ENCODE measurements at places on chromosomes 13 and 19. TPM values are rescaled to one million over a fixed set of nuclear protein-coding genes. Genes with fewer than 3 reads are reported as not detected.

KASH5 gene
- not detected for total RNA-seq

CADM4 gene
- total RNA-seq: 117 TPM

CEACAM18 gene
- total RNA-seq: not detected

FGF21 gene
- not detected for total RNA-seq

KLF2 gene
- 26.2 TPM for total RNA-seq

DNA sequence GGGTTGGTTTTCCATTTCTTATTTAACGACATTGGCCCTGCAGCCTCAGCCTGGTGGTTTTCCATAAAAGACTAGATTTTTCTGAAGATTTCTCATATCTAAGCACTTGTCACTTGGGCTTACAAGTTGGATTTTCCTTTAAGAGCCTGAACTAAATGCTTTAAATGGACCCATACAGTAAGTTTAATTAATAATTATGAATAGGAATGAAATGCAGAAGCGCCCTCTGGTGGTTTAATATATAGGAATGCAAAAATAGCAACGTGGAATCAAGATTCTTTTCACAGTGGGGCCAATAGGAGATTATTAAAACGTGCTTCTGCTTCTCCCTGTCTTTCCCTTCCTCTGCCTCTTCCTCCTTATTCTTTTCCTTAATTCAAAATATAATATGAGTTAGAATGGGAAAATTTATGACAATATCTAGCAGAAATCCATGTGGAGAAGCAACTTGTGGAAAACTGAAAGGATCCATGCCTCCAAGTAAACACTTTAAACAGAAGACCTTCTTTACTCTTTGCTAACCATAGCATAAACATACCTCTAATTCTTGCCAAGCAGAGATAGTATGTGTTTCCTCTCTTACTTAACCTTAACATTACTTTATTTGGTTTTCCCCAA is 324.0 kb downstream of the GPC5 start:
- no peak for DNase-seq

DNA sequence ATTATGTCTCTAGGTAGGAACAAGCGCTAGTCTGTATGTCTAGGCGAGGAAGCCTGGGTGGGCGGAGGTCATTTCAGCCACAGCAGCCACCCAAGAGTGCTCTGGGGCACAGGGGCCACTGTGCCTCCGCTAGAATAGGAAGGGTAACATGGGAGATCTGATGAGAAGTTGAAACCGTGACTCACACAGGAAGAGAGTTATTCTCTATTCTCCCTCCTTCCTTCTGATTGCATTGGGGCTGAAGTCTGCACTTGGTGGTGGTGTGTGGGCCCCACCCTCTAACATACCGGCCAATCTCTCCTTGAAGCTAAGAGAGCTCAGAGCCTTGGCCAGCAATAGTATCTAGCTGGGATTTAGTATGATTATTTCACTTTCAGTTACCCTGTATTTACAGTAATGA is 20.3 kb upstream of the GGACT start:
- DNase-seq: no peak

GRCh38 chr19:17846146-17846545 is 1.6 kb downstream of the JAK3 start:
- DNase-seq: no peak

DNA sequence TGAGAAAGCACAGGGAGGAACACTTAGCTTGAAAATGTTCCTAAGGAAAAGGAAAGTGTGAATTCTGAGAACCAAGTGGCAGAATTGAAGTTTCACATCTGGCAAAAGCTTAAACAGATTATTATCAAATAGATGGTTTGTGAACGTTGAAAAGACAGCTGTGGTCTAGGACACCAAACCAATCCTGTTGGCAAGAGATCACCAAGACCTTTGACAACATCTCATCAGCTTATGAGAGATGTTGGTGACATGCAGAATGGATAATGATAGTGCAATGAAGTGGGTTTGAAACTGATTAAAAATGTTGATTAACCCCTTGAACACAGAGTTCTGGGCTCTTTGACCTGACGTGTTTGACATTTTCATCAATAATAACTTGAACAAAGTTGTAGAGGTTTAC is 74.6 kb upstream of the GPR183 start:
- no peak for DNase-seq

DNA sequence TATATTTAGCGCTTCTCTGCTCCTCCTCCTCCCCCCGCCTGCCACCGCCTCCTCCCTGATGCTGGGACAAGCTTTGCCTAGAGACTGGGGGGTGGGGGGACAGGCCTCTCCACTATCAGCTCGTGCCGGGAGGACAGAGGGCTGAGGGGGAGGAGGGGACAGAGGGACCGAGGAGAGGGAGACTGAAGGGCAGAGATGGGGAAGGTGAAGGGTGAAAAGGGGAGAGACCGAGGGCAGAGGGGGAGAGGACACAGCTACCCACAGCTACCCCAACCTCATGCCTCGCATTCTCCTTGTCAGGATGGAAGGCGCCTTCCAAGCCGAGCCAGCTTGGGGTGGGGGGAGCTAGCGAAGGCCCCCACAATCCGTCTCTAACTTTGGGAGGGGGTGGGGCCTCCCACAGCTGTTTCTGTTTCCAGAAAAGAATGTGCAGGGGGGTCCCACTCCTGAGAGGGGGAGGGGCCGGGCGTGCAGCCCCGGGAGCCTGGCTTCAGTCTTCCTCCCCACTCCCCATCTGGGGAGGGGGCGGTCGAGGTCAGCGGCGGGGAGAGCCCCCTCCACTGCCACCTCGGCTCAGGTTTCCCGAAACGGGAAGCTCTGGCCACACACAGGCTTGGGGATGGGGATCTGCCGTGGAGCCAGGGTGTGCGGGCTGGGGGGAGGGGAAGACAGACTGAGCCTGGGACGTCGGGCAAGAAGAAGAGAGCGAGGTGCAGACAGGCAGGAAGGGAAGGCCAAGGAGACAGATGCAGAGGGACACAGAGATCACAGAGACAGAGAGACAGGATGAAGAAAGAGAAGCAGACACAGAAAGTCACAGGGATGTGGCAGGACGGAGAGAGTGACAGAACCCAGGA is 1.6 kb downstream of the DACT3 start:
- DNase-seq: peak; percentile 78

- DNase-seq: no peak
These were observed 137.3 kb upstream of the SERP2 start for GRCh38 chr13:44236370-44236769.

DNA sequence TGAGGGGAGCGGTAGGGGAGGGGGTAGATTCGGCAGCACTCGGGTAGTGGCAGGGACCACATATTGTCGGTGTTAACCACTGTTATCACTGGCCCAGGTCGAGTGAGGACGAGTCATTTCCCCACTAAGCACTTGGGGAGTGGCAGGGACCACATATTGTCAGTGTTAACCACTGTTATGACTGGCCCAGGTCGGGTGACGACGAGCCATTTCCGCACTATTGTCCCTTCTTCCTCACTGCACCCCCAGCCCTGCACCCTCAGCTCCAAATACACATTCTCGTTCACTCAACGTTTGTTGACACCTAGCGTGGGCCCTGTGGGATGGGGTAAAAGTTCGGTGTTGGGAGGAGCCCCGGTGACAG is 467 bp upstream of the CLN5 start:
- no peak for DNase-seq

DNA sequence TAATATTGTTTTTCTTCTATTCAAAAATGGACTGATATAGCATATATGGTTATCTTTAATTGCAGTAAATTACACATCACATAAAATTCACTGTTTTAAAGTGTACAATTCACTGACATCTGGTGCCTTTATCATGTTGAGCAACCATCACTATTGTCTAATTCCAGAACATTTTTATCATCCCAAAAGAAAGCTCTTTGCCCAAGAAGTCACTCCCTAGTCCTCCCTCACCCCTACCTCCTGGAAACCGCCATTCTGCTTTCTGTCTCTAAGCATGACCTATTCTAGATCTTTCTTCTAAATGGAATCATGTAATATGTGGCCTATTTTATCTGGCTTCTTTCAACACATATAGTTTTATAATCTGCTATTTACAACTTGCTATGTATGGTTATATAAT is 525.6 kb downstream of the DCT start:
- DNase-seq: no peak

DNA sequence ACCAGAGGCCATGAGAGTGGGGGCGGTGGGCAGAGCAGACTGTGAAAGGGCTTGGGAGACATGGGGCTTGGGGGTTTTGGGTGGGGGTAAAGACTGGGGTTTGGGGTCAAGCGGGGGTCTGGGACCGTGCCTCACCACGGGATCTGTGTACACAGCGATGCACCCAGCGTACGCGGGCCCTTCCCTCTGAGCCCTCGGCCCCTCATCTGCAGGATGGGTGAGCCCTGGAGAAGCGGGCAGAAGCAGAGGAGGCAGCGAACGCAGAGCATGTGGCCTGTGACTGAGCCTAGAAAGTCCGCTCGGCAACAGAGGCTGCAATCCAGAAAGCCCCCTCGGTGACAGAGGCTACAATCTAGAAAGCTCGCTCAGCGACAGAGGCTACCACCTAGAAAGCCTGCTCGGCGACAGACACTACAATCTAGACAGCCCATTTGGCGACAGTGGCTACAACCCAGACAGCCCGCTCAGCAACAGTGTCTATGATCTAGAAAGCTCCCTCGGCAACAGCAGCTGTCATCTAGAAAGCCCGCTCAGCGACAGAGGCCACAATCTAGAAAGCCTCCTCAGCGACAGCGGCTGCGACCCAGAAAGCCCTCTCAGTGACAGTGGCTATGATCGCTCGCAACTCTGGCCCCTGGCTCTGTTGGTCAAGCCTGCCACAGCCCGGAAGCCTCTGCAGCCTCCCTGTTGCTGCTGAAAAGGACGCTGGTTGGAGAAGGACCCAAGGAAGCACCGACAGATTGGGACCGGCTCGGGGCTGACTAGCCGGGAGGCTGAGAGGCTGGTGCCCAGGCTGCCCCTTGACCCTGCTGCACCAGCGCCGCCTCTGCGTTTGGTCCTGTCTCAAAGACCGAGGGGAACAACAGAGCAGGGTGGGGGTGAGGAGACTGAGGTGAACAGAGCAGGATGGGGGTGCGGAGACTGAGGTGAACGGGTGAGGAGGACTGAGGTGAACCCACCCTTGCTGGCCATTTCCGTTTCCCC is 68.6 kb downstream of the SPACA7 start:
- no peak for DNase-seq
